ENCODE measurements at places on chromosomes 5 and 9. TPM values are rescaled to one million over a fixed set of nuclear protein-coding genes. Genes with fewer than 3 reads are reported as not detected.

DNA sequence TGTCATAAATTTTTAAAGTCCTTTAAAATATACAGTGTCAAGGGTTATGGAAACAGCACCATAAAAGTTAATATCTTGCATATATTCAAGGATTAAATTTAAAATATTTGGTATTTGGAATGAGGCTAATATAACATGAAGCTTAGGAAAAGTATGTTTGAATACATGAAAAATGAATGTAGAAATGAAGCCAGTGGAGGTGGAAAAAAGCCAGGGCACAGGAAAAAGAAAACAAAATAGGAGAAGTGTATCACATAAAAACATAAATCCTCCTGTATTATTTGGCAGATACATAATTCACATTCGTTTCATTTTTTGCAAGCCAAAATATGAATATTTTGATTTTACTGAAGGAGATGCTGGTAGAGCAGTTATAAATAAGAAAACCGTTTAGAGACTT, 587.0 kb upstream of the ZNF608 start:
- no peak for DNase-seq

GRCh38 chr5:169706758-169707450, 69.8 kb downstream of the DOCK2 start:
- DNase-seq, result no peak

DNA sequence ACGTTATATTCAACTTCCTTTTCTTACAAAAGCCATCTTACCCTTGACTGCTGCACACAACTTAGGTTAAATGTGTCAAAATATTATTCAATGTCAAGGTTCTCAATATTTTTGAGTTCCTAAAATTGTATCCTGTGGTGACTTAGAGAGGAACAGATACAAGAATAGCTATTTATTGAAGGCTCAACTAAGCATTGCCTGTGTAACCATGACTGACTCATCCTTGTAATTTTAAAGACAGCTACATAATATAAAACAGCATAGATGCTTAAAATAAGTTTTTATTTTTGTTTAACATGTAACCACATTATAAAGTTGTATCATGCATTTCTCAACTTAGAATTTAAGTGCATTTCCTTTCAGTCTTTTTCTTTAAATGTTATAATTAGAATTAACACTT, 312.9 kb upstream of the RGMB start:
- DNase-seq, result no peak

FBXL7 gene
- total RNA-seq, result 5.3 TPM

SVEP1 gene
- 0.46 TPM for total RNA-seq

All from pulmonary artery endothelial cell (primary cell).